ENCODE measurements at places on chromosomes 2 and 18.

- H3K27me3 ChIP-seq, result no peaks in the 10 kb centered on the region
- peak; percentile 81 for DNase-seq
- H3K4me1 ChIP-seq, result peaks cover 14% of the 10 kb centered on the region
- H3K4me3 ChIP-seq, result no peak overlapping the region
- no peak overlapping the region for H3K27ac ChIP-seq
- H3K36me3 ChIP-seq, result no peaks in the 10 kb centered on the region
Measured at GRCh38 chr2:195659982-195660890, 3.2 kb downstream of the SLC39A10 start.

DNA sequence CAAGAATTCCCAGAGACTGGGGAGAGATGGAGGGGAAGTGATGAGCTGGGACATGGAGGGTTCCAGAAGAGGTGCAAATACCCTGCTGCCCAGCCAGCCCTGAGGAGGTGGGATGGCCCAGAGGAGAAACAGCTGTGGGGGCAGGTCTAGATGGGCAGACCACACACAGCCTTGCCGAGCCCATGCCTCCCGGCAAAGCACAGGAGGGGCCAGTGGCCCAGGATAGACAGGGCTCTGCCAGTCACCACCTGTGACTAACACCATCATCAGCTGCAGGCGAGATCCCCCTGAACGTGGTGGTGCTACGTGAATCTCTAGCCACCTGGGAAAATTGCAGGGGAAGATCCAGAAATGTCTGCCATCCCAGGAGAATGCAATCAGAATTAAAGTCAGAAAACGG lies 39.4 kb downstream of the SCTR start:
- H3K4me1 ChIP-seq, result peaks cover 7% of the 10 kb centered on the region
- H3K4me3 ChIP-seq, result no peak overlapping the region
- no peak for DNase-seq
- H3K36me3 ChIP-seq, result no peaks in the 10 kb centered on the region
- H3K27me3 ChIP-seq, result no peaks in the 10 kb centered on the region

- no peaks in the 10 kb centered on the region for H3K27me3 ChIP-seq
- peaks cover 12% of the 10 kb centered on the region for H3K4me1 ChIP-seq
- H3K27ac ChIP-seq, result no peak overlapping the region
- no peak for DNase-seq
- H3K4me3 ChIP-seq, result no peak overlapping the region
Measured at GRCh38 chr18:52313213-52313612, 26.8 kb upstream of the DCC start.

DNA sequence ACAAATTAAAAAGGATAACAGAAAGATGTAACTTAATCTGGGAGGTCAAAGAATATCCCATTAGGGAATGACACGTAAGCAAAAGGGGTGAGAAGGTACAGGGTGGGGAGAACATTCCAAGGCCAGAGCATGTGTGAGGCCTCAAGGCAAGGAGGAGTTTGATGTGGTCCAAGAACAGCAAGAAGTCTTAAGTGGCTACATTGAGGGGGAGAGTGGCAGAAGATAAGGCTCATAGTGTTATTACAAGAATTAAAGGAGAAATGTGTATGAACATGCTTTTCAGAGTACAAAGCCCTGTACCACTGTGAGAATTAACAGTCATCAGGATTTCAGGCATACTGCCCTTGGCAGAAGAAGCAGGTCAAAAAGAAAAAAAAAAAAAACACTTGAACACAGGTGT lies 174.4 kb upstream of the ERBB4 start:
- no peak overlapping the region for H3K27ac ChIP-seq
- DNase-seq, result no peak
- no peaks in the 10 kb centered on the region for H3K27me3 ChIP-seq
- no peaks in the 10 kb centered on the region for H3K36me3 ChIP-seq

- H3K27me3 ChIP-seq, result no peaks in the 10 kb centered on the region
- peak overlapping the region; percentile 83 for H3K27ac ChIP-seq
- peaks cover 4% of the 10 kb centered on the region for H3K36me3 ChIP-seq
- peaks cover 69% of the 10 kb centered on the region for H3K4me1 ChIP-seq
- H3K4me3 ChIP-seq, result peak overlapping the region; percentile 89
Measured at GRCh38 chr2:16663121-16663905, 2.3 kb downstream of the CYRIA start.

All from A673 (cell line).